ENCODE measurements at places on chromosomes 4 and X.

DNA sequence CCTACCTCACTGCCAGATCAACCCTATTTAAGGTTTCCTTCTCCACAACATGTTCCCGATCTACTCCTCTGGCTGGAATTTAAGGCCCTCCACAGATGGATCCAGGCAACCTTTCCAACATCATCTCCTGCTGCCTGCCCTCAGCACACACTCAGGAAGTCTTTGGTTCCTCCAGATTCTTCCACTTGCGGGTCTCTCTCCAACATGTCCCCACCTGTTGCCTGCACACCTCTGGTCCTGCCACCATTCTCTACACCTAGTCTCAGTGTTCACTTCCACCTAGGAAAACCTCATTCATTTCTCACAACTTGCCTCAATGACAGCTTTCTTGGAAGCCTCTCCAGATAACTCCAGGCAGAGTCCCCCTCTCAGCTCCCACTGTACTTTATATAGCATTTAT is 80.1 kb downstream of the RTL5 start:
- DNase-seq: peak; percentile 22

- no peak for DNase-seq
Measured at GRCh38 chrX:150870029-150870428, 28.4 kb downstream of the CD99L2 start.

DNA sequence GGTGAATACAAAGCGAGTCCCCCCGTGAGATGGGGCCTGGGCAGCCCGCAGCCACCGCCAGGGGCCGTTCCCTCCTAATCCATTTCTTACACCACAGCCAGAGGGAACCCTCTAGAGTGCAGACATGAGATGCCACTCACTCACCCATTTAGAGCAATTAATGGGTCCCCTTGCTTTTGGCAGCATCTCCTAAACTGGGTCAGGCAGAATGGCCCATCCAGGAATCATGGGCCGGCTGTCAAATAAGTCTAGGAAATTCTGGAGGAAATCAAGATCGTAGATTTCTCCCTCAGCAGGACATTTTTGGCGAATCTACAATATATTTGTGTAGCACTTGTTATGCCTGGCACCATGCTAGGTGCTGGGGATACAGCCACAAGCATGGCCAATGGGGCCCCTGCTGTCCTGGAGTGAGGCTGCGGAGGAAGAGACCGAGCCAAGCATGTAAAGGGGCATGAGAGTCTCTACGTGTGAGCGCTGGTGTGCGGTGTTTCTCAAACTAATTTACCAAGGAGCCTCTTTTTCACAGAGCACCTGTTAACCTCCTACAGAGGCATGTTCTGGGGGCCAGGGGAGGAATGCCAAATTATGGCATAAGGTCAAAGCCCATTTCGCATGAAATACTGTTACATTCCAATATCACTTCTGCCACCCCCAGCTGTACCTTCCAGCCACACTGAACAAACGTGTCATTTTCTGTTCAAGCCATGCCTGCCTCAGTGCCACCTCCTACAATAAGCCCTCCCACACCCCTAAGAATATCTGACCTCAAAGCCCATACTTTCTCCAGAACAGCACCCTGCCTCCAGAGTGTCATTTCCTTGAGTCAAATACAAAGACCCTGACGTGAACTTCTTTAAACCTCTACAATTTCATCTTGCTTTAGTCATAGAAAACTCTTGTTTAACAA is 28.1 kb upstream of the JAKMIP1 start:
- DNase-seq: no peak

DNA sequence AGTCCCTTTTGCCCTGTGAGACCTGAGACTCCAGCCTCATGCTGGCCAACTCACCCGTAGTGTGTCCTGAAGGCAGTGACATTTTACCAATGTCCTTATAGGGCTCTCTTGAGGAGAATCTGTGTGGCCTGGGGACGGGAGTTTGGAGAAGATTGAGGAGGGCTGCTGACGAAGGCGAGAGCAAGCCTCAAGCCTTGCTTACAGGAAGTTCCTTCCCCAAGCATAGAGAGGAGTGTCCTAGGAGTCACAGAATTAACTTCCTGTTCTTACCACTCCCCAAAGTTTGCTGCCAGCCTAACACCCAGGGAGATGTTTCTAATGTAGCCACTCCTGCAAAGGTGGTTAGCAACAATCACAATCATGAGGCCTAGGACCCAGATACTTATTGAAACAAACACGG is at the start of gene NXF3:
TSS of gene NXF3 (minus strand) at position 202 of the 400 bp plus-strand sequence. CDS start at position 82, 120 bp downstream.
- no peak for DNase-seq

- DNase-seq: no peak
Measured at GRCh38 chrX:104324461-104325212, 69.9 kb upstream of the ESX1 start.

DNA sequence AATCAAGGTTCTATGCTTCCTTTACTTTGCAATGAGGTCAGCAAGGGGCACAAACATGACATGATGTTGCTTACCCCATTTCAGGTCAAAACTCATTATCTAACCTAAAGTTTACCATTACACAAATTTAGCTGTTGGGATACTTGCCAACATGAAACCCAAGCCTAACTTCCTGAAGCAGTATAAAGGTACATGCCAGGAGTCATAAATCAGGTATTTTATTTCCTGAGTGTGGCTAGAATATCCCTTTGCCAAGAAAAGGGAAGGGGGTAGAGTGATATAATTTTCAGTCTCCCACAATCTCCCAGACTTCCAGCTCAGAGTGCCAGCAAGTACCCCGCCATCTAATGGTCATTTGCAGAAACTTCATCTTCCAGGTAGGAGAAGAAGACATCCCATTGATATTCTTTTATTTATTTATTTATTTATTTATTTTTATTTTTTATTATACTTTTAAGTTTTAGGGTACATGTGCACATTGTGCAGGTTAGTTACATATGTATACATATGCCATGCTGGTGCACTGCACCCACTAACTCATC is 136.6 kb downstream of the NEXMIF start:
- no peak for DNase-seq

- DNase-seq: no peak
Measured at GRCh38 chr4:67343199-67343598, 202.1 kb downstream of the CENPC start.

DNA sequence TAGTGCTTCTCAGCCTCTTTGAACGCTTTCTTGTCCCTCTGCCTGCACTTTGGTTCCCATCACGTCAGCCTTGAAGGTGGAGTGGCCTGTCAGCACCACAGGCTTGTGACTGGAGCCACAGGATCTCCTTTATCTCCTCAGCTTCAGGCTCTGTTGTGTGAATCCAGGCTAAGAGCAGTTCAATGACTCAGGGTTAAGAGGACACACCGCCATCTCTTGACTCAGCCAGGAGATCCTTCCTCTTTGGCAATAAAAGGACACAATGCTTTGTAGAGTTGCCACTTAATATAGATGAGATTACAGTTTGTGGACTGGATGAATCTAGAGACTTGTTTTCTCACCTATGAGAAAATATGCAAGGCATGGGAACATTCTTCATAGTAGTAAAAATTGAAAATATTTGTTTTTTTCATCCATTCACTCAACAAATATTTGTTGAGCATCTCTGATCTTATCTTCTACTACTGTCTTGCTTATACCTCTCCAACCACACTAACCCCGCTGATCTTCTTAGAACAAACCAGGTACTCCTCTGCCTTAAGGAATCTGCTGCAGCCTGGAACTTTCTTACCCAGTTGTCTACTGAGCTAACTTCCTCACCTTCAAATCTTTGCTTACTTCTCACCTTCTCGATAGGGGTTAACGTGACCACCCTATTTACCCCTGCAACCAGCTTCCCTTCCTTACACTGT is 62.3 kb downstream of the UCHL1 start:
- peak; percentile 78 for DNase-seq

GRCh38 chr4:123987408-123987807 is 590.8 kb downstream of the SPRY1 start:
- DNase-seq: no peak

- DNase-seq: peak; percentile 85
Measured at GRCh38 chr4:186144198-186144945, 39.9 kb downstream of the FAM149A start.

DNA sequence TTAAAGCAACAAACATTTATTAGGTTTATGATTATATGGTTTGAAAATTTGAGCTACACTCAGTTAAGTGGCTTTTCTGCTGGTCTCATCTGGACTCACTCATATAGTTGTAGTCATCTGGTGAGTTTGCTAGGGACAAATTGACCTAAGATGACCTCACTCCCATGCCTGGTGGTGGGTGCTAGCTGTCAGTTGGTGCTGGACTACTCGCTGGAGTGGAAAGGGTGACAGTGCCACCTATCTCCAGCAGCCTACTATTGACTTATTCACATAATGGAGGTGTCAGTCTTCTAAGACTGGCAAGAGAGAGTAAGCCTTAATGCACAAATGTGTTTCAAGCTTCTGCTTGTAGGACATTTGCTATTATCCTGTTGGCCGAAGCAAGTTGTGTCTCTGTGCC is 88.2 kb downstream of the TASL start:
- peak; percentile 58 for DNase-seq

- no peak for DNase-seq
Measured at GRCh38 chrX:13268874-13269273, 51.0 kb downstream of the ATXN3L start.

DNA sequence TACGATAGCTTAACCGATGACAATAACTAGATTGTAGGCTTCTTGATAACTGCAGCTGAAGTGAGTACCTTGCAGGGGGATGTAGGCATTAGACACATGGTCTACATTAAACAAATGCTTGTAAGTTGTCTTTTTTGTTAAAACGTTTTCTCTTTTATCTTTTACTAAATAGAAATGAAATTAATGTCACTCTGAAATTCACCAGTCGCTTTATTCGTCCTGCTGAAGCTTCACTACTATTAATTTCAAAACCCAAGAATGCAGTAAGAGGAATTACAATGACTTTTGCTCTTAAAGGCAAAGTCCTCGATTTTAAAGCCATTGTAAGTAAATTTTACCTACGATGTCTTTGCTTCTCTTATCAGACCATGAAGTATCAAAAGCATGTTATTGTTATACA is 239.7 kb downstream of the CFAP47 start:
- no peak for DNase-seq

DNA sequence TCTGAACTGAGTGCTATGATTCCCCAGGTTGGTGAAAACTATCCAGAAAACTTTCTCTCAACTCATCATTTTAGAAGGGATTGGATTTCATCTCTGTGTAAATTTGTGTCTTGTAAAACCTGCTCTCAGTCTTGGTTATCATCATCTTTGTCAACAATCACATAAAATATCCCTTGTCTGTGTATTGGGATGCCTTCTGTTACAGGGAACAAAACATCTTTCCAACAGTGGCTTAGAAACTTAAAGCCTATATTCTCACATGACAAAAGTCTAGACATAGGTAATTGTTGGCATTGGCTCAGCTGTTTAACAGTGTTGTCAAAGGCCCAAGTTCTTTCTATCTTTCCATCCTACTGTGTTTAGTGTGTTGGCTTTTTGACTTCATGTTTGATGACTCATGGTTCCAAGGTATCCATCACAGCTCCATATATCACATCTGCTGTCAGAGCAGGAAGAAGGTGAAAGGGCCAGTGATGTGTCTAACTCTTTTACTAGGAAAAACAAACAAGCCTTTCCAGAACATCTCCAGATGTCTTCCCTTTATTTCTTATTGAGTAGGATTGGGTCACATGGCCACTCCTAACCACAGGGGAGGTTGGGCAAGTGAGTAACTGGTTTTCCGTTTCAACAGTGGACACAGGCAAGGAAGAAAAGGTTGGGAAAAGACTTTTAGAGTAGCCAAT is 65.0 kb downstream of the PHEX start:
- DNase-seq: peak; percentile 55

DNA sequence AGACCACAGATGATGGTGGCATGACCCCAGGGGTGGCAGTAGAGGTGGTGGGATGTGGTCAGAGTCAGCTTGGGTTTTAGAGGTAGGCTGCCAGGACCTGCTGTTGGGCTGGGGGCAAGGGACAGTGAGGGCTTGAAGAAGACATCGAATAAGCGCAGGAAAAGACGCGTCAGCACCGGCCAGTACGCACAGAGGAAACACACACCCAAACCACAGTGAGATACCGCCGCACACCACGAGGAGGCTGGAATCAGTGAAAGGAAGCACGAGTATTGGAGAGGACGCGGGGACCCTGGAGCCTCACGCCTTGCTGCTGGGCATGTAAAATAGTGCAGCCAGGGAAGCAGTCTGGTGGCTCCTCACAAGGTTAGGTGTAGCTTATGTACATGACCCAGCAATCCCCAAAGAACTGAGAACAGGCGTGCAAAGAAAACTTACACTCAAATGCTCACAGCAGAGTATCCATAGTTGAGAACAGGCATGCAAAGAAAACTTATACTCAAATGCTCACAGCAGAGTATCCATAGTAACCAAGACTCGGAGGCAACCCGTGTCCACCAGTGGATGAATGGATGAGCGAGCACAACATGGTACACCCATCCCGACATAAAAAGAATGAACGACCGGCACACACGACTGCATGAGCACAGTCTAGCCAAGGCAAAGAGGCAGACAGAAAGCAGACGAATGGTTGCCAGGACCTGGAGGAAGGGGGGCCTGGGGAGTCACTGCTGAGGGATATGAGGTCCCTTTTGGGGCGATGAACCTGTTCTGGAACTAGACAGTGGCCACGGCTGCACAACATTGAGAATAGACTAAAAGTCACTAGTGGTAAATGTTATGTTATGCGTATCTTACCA is 13.3 kb downstream of the PDZD4 start:
- no peak for DNase-seq

DNA sequence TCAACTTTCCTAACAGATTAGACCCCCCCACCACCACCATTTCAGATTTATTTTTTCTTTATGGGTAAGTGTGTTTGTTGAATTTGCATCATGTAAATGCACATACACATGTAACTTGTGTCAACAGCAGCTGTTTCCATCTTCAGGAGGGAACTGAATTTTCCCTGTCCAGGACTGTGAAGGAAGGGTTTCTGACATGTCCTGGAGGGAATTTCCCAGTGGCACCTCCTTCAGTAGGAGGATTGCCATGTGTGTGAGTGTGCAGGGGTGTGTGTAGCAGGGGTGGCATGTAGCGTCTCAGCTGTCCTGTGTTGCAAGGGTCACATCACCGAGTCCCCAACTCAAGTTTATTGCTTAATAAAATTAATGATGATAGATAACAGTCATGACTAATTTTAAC is 19.7 kb downstream of the HERC6 start:
- DNase-seq: no peak

GRCh38 chr4:3660086-3660927 is 105.9 kb upstream of the ADRA2C start:
- DNase-seq: no peak

DNA sequence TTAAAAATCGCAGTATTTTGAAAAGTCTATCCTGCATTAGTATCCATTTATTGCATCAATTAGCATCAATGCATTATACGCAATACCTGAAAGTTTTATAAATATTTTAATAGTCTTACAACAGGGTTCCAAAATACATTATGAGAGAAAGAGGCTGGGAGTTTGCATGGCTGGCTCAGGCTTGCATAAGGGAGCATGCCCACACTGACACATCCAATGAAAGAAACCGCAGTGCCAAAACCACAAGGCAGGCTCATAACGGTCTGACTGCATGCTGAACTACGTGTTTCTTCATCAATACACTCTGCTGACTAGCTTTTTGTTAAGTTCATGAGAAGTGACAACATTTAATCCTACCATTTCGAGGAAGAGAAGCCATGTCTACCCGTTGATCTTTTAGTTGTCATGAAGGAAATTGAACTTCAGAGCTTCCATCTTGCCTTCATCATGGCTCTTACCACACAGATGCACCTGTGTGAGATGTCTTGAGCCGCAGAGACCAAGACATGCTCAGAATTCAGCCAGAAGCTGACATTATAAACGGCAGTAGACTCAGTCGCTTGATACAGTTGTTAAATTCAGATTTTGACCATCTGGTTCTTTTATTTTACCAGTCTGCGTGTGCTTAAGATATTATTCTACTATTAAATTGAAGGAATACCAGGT is 168.8 kb upstream of the FRG1 start:
- DNase-seq: no peak

Measured in islet precursor cell (in vitro differentiated cells).